ENCODE measurements at places on chromosomes 12 and 14.

GRCh38 chr14:44783901-44784300 lies 177.8 kb downstream of the KLHL28 start:
- DNase-seq, result no peak

- DNase-seq, result no peak
These were observed 90.5 kb downstream of the MGST1 start for GRCh38 chr12:16437926-16438325.

- DNase-seq, result no peak
These were observed 971.3 kb upstream of the TMEM132C start for GRCh38 chr12:127295630-127296029.

GRCh38 chr12:90020881-90021280 lies 312.2 kb upstream of the ATP2B1 start:
- no peak for DNase-seq

DNA sequence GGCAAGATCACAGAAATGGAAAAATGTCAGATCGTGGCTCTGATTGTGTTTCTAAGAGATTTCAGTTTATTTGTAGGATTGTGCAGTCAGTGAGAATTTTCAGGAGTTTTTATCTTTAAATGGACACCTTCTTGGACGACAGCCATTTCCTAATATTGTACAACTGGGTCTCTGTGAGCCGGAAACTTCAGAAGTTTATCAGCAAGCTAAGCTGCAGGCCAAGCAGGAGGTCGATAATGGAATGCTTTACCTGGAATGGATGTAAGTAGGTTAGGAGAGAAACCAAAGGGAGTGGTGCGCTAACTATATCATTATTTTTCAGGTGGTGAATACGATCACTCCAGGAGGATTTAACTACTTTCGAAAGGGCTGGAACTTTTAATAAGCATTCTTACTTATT lies 26.4 kb downstream of the APAF1 start:
- no peak for DNase-seq

GRCh38 chr14:81450100-81450531 lies 50.0 kb upstream of the STON2 start:
- DNase-seq, result no peak

DNA sequence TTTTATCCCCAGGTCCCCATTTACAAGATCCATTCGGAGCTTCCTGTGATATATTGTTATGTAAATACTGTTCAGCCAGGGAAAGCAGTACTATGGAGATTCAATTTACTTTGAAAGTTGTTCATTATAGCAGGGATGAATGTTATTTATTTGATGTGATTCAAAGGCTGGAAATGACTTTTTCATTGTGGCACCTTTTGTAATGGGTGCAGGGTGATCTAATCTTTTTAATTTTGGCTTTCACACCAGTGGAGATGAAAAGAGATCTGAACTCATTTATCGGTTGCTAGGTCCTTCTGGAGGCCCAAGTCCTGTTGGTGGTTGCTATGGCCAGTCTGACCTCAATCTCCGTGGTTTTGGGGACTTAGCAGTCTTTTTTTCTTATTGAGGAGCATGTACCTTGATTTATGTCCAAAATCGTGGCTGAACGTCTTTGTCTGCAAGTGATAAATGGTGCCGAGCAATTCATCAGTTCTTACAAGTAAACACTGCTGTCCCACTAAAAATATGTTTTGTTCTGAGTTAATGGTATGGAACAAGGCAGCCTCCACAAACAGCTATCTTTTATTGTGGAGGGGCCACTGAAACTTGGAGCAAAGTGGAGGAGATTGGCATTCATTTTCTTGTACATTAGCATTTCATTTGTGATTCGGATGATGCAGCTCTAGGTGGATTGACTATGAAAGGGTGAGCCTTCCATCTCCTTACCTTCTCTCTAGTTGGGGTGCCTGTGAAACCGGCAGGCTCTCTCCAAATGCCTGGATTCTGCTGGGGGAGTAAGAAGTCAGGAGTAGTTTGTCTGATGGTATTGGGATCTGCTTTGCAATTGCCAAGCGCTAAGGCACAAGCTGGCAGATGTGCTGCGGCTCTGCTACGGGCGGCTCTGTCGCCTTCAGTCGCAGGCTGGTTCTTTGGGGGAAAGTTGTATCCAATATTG lies 2.0 kb downstream of the RMST start:
- no peak for DNase-seq

- DNase-seq, result no peak
These were observed 162.5 kb downstream of the DPF3 start for GRCh38 chr14:72731252-72732020.

GRCh38 chr14:85475113-85475512 lies 54.8 kb upstream of the FLRT2 start:
- DNase-seq, result no peak

DNA sequence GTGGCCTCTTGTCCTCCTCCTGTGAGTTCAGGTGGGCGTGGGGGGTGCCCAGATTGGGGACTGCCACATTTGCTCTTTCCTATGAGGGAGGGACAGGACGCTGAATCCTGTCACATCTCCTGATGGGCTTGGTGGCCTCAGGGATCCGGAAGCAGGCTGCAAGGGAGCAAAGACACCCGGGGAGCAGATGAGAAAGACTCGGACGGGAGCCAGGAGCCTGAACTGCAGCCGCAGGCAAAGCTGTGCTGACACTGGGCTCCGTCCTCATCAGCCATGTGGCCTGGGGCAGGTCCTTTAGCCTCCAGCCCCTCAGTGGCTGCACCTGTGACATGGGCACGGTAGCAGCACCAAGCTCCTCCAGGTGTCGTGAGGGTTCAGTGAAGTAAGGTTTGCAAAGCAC lies 40.8 kb upstream of the RFLNA start:
- DNase-seq, result no peak

GRCh38 chr12:92459850-92460249 lies 242.9 kb upstream of the PLEKHG7 start:
- no peak for DNase-seq

DNA sequence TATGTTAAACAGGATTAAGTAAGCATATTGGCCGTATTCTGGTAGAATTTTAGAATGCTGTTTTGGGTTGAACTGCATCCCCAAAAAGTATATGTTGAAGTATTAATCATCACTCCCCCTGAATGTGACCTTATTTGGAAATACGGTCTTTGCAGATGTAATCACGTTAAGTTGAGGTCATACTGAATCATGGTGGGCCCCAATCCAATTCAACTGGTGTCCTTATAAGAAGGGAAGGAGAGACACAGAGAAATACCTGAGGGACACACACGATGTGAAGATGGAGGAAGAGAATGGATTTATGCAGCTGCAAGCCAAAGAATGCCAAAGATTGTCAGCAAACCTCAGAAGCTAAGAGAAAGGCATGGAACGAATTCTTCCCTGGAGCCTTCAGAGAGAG lies 268.6 kb downstream of the ITPR2 start:
- no peak for DNase-seq

DNA sequence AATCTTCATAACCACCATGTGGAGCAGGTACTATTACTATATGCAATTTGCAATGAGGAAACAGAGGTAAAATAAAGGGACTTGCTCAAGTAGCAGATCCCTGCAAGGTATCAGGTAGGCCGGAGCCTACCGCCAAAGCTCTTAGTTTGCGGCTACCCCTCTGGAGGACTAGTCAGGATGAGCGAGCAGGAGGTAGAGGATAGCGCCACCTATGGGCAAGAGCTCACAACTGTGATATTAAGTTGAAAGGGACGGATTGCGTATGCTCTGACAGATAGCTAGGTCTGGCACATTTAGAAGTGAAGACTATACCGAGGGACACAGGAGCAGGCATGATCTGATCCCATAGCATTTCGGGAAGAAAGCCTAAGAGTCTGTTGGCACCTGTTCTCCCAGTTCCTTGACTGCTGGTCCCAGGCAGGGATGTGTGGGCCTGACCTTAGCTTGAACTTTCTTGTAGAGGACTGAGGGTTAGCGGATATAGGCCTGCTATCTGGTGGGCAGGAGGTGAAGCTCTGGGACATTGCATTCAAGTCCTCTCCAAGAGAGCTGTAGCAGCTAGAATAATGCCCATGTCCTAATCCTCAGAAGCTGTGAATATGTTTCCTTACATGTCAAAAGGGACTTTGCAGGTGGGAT lies 48.0 kb downstream of the SLC17A8 start:
- peak; percentile 1 for DNase-seq

DNA sequence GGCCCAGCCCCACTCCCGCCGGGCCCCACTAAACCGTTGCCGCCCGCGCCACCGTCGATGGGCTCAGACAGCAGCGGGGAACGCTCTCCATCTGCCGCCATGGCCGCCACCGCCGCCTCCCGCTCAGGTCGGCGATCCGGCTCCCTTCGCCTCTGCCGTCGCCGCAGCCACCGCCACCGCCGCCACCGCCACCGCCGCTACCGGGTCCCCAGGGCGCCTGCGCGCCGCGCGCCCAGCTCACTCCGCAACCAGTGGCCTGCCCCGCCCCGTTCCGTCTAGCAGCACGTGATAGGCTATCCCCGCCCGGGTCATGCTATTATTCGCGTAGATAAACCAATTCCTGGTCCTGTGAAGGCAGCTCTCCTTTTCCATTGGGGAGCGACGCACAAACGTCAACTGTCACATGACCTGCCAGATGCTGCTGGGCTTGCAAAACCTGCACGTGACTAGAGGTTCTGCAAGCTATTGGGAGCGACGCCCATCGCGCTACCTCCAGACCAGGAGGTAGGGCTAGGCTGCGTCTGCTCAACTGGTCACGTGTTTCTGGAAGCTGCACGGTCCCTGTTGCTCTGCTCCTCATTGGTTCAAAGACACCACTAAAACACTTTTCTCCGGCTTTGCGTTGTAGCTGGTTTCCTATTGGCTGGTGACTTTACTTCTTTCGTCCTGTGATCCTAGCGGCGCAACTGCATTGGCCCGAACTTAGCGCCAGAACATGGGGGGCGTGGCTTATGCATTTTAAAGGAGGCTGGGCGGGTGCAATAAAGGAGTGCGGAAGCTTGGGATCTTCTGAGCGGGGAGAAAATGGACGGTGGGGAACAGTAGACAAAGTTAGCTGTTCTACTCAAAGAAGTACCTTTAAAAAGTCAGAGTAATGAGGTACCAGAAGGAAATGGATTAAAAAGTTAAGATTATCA lies at the start of gene PIP4P1:
Gene PIP4P1, minus strand, starts transcription at position 210 of the 917 bp plus-strand sequence. Its CDS starts 109 bp downstream, at position 101.
- DNase-seq, result peak; percentile 99

- no peak for DNase-seq
These were observed 577 bp downstream of the DTX3 start for GRCh38 chr12:57604992-57605810.

GRCh38 chr14:99681832-99682148 lies 2.3 kb upstream of the CYP46A1 start:
- DNase-seq, result no peak

- DNase-seq, result peak; percentile 51
These were observed 608 bp downstream of the PTGES3 start for GRCh38 chr12:56687223-56688128.

- DNase-seq, result no peak
These were observed 32.4 kb downstream of the LTBP2 start for GRCh38 chr14:74579447-74580274.

- no peak for DNase-seq
These were observed 32.2 kb upstream of the UNC79 start for GRCh38 chr14:93398491-93398890.

- peak; percentile 65 for DNase-seq
These were observed 79.3 kb upstream of the TSPAN11 start for GRCh38 chr12:30847259-30847658.

DNA sequence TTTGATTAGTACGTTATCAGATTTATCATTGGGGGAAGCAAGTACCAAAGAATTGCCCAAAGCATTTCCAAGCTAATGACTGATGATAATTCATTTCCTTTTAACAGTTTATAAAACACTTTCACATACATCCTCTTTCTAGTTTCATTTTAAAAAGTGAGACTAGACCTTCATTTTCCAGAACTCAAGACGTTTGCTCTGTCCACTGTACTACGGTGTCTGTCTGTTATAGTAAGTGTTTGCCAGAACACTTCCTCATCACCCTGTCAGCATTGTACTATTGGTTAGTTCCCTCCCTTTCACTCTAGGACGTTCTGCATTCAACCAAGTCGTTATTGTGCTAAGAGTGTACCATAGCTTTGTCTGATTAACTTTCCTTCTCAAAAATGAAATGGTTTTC lies 81.7 kb upstream of the TMEM263 start:
- DNase-seq, result no peak

- no peak for DNase-seq
These were observed 53.5 kb downstream of the SUDS3 start for GRCh38 chr12:118429688-118430383.

DNA sequence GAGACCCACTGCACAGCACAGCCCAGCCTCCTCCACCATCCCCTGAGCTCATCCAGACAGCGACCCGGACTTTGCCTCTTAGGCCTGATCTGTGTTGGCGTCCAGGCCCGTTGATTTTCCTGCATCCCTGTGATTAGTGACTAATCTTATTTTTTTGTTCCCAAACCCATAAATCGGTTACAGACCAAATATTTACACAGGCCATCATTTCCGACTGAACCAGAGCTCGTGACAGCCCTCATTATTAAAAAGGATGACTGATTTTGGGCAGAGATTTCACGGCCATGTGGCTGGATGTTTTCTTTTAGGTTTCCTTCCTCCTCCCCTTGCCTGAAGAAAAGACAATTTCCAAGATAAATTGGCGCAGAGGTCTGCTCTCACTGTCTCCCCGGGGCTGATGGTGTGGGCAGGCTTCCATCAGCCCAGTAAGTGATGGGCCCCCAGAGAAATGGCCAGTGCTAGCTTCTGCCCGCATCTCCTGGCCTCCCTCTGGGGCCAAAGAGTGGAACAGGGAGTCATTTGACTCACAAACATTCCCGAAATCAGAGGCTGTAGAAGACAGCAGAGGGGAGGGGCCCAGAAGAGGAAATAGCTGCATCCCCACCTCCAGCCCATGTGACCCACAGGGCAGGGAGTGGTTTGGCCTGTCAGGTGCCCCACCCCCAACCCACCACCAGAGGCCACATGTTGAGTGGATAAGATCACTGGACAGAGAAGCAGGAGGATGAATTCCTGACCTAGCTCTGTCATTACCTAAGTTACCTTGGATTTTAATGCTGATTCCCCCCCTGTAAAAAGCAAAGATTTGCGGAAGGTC lies 283.5 kb downstream of the KSR2 start:
- no peak for DNase-seq

GRCh38 chr12:131138638-131139362 lies 185.1 kb downstream of the ADGRD1 start:
- no peak for DNase-seq

GRCh38 chr14:72613231-72613974 lies 280.5 kb downstream of the DPF3 start:
- DNase-seq, result no peak

DNA sequence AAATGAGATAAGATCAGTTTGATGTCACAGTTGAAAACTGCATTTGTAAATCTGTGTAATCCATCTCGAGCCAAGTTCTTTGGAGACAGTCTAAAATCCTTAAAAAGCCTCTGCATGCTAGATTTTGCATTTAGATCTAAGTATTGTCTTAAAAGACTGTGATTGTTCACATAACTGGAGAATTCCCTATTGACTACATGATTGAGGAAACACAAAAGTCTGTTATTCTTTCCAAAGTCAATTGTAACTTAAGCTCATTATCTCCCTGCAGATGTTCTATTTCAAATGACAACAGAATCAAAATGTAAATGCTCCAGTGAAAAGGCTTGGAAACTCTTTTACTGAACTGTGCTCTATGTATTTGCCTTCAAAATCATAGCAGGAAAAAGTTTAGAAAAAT lies 77.8 kb downstream of the MYF5 start:
- no peak for DNase-seq

- no peak for DNase-seq
These were observed 174.5 kb downstream of the DACT1 start for GRCh38 chr14:58812050-58812910.

All from CD4-positive, alpha-beta T cell treated with Interleukin-6 at 100 ng/mL for 8 hours (primary cell).